ENCODE measurements at places on chromosomes 16 and 17.

- DNase-seq, result no peak
Measured at GRCh38 chr17:70110443-70110880, 35.4 kb downstream of the KCNJ16 start.

GRCh38 chr16:85148931-85149330 lies 36.7 kb upstream of the CIBAR2 start:
- DNase-seq, result no peak

DNA sequence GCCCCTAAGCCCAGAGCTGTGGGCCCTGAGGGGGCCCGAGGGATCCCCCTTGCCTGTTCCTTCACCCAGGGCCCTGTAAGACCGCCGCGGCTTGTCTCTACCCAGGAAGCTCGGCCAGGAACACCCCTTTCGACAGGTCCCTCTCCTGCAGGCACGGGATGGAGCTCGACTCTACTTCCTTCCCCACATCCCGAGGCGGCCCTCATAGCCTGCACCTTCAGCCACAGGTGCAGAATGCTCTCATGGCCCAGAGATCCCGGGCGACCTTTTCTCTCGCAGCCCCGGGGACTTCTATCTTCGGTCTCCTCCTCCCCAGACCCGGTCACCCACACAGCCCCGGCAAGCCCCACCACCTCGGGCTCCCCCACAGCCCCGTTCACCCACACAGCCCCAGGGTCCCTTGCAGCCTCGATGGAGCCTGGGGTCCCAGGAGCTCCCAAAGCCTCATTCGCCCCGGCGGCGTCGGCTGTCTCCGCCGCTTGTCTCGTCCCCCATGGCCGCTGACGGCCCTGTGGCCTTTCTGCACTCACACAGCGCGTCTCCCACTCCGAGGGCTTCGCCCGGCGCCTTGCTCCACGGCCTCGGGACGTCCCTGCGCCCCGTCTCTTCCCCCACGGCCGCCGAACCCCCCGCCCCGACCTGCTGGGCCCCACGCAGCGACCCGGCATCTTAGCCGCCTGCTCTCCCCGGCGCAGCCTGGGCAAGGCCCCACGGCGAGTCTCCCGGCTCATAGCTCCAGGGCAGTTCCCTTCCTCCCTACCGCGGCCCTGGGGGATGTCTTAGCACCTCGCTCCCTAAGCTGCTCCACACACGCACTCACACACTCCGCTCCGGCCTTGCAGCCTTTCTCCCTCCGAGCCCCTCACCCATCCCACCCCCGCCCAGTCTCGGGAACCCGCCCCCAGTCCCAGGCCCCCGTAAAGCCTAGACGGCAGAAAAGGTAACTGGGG lies 650 bp downstream of the KIAA0753 start:
- peak; percentile 33 for DNase-seq

GRCh38 chr17:20983359-20983637 lies 59.5 kb downstream of the USP22 start:
- no peak for DNase-seq

- no peak for DNase-seq
Measured at GRCh38 chr17:81865733-81866439, 5.3 kb downstream of the ARHGDIA start.

GRCh38 chr16:27398894-27399853 lies 2.8 kb upstream of the IL21R start:
- DNase-seq, result no peak

DNA sequence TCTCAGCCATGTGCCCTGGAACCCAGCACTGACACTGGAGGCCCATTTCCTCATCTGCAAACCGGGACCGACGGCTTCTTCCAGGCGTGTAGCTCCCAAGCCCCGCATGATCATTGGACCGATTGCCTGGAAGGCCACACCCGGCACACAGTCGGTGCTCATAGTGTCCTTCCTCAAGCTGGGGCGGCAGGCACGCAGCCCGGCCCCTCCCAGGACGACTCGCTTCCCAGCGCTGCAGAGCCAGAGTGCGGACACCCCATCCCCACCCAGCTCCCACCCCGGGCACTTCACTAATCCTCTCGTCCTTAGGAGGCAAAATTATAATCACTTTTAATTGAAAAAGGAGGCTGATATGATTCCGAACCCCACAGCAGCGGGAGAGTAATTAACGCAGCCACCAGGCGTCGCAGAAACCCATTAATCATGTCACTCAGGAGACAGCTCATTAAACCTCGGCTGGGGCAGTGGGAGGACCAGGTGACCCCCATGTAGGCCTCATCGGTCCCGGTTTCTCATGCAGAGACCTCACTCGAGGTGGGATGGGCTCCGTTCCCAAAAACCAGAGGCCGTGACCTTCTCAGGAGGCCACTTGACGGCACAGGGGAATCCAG lies 33.1 kb downstream of the ZNF469 start:
- DNase-seq, result no peak

All from stimulated activated CD4-positive, alpha-beta T cell treated with anti-CD3 and anti-CD28 coated beads, Interleukin-12 subunit alpha, Interleukin-12 subunit beta, amount 100 ng/mL, for 4 hours (primary cell).